ENCODE measurements at places on chromosomes 5 and 9. TPM values are rescaled to one million over a fixed set of nuclear protein-coding genes. Genes with fewer than 3 reads are reported as not detected.

The DPYSL3 gene
- 18.3 TPM for total RNA-seq

The CDC25C gene
- 8.8 TPM for total RNA-seq

The RGMB gene
- total RNA-seq = 7.3 TPM

The BASP1 gene
- total RNA-seq = 209 TPM

The PCDHA9 gene
- total RNA-seq = not detected

The RNF183 gene
- total RNA-seq = 0.19 TPM

The JMY gene
- total RNA-seq = 3.1 TPM

The FOXD4 gene
- 0.13 TPM for total RNA-seq

The LRRC26 gene
- total RNA-seq = 1.3 TPM

The TYRP1 gene
- total RNA-seq = 0.17 TPM

The SPATA6L gene
- 1.6 TPM for total RNA-seq

The PCDHGB1 gene
- 1.9 TPM for total RNA-seq

The SLC22A5 gene
- total RNA-seq = 56.2 TPM

The GARIN3 gene
- not detected for total RNA-seq

The LRRC19 gene
- total RNA-seq = not detected

The PRDM9 gene
- total RNA-seq = 0.02 TPM

The WNT8A gene
- total RNA-seq = not detected

The TOPORS gene
- 11.5 TPM for total RNA-seq

The GPR151 gene
- total RNA-seq = not detected

The PCDHB14 gene
- 0.06 TPM for total RNA-seq

Data from A549 treated with AZD2906 at 1 μM for 4 hours (cell line).